Stimulated activated CD4-positive, alpha-beta T cell treated with anti-CD3 and anti-CD28 coated beads, Interleukin-1b, Interleukin-23, amount 100 ng/mL, for 48 hours (primary cell): ENCODE measurements at places on chromosomes 11 and 22.

GRCh38 chr11:47768101-47768612 is 1.0 kb upstream of the FNBP4 start:
- peak; percentile 27 for DNase-seq

DNA sequence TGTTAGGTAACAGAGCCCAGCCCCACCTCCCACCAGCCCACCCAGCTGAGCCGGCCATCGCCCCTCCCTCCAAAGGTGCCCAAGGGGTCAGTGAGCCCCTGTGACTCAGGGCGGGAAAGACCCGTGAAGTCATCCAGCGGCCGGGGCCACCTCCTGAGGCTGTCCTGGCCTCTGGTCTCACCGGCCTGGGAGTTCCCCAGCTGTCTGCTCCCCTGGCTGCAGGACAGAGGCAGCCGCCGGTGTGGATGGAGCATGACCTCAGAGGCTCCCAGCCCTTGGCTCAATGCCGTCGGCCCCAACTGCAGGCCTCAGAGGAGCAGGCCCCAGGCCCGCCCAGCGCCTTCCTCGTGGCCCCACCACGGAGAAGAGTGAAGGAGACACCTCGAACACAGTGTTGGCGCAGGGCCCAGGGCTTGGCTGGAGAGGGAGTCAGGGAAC is 28.7 kb downstream of the RPL3 start:
- DNase-seq: no peak

DNA sequence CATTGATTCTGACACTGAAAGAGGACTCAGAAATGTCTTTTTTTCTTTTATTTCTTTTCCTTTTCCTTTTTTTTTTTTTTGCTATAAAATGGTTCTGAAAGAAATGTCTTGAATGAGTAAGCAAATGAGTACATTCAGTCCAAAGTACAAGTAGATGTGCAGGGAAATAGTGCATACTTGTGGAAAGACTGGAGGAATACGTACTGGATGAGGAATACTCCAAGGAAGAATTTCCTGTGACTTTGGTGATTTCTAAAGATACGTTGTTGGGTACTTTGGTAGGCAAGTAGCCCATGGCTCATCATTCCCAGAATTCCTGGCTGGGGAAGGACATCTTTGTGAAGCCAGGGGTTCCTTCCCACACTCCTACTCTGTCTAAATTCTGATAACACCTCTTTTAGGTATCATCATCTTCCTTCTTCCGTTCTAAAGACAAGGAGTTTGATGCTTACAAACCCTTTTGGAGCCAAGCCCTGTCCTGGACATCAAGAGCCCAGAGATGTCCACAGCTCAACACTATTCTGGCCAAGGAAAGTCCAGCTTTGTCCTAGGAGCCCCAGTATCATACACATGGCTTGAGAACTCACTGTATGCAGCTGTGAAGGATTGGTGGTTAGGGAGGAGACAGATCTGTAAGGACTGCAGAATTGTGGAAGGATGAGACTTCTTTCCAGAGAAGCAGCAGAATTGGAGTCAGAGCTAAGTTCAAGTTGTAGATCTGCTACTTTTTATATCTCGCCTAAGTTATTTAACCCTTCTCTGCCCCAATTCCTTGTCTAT is 4.8 kb upstream of the NUP98 start:
- DNase-seq: no peak

- DNase-seq: no peak
These were observed 1.2 kb downstream of the DPAGT1 start for GRCh38 chr11:119100246-119100970.

DNA sequence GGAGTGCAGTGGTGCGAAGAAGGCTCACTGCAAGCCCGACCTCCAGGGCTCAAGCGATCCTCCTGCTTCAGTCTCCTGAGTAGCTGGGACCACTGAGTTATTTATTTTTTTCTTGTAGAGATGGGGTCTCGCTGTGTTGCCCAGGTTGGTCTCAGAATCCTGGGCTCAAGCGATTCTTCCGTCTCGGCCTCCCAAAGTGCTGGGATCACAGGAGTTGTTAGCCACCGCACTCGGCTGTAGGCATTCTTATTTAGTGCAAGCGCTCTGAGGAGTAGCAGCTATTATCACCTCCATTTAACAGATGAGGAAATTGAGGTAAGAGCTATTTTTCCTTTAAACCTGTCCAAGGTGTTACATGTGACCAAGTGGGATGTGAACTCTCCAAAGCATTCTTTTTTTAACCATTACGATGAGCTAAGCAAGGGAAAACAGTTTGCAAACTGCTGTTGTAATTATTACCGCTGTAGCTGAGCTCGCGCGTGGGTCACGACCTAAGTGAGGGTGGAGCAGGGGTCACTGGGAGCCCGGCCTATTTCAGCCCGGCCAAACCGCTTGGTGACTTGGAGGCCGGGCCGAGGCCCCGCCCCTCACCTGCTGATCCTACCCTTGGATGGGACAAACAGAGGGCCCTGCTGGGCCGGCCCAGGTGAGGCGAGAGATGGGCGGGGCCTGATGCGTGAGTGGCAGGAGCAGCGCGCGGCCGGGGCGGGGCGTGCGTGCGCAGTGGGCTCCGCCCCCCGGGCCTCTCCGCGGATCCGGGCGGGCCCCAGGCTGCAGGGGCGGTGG is 449 bp upstream of the KREMEN1 start:
- peak; percentile 83 for DNase-seq

GRCh38 chr11:57223601-57224000 is 13.4 kb downstream of the APLNR start:
- DNase-seq: no peak

GRCh38 chr11:95716266-95716665 is 73.3 kb downstream of the FAM76B start:
- no peak for DNase-seq

GRCh38 chr11:111329306-111330204 is 31.2 kb downstream of the POU2AF3 start:
- no peak for DNase-seq

GRCh38 chr11:105229761-105230160 is 90.2 kb upstream of the CARD18 start:
- DNase-seq: no peak

- no peak for DNase-seq
These were observed 34.8 kb upstream of the SHISAL1 start for GRCh38 chr22:44347549-44347948.

GRCh38 chr22:44147008-44147645 is 33.6 kb upstream of the PARVG start:
- DNase-seq: no peak

GRCh38 chr11:61976813-61977475 is 9.5 kb upstream of the FTH1 start:
- DNase-seq: no peak

DNA sequence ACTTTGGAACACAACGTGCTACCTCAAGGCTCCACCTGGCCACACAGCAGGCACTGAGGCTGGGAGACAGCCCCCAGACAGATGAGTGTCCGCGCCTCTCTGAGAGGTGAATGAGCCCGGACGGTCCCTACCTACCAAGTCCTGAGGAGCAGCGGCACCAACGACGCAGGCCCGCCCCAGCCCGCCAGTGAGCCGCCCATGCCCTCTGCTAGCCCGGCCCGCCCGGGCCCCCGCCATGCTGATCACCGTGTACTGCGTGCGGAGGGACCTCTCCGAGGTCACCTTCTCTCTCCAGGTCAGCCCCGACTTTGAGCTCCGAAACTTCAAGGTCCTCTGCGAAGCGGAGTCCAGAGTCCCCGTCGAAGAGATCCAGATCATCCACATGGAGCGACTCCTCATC is at the start of gene DDI1:
TSS of gene DDI1 (plus strand) at position 53 of the 400 bp plus-strand sequence. CDS start at position 236, 183 bp downstream.
- no peak for DNase-seq

DNA sequence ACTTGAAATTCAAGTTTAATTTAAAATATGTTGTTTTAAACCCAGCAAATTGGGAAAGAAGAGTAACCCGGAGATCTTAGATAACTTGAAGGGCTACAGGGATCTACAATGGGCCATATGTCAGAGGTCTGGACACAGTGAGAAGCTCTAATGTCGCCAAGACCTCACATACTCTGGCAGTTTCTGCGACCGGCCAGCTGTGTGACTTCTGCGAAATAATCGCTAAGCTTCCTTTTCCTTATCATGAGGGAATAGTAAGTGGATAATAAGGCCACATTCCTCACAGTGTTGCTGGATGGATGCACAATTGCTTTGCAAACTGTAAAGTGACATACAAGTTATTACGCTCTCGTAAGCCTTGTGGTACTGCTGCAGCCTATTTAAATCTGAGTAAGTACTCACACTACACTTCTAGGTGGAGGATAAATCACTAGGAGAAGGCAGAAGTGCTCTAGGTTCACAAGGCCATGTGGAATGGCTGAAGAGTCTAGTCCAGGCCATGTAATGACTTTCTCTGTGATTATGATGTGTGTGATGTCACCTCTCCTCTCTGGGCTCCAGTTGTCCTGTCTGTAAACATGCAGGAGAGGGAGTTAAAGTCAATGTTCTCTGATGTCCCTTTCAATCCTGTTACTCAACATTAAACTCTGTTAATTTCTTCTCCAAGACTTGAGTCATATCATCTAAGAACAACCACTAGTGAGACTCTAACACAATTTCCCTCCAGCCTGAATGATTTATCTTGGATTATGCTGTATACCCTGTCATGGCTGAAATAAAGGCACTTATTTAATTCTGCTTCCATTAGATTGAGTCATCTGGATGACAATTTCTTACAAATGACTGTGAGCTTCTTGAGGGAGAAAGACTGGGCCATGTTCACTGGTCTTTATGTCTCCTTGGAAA is 192.6 kb upstream of the NARS2 start:
- DNase-seq: no peak

GRCh38 chr11:68012843-68013610 is 2.9 kb downstream of the ALDH3B1 start:
- DNase-seq: no peak

DNA sequence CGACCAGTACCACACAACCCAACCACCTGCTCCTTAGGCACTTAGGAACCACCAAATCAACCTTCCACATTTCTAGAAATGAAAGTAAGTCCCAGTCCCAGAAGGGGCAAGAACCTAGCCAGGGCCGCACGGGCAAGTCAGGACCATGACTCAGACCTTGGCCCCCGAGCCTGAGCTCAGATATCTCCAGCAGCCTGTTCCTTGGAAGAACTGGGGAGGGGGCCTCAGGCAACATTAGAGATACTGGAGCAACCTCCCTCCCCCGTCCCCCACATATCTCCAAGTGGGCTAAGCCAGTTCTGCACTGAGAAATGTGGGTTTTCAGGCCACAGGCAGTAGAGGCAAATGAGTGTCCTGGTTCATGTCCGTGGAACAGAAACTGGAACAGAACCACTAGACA is 7.7 kb downstream of the ARAP1 start:
- no peak for DNase-seq

DNA sequence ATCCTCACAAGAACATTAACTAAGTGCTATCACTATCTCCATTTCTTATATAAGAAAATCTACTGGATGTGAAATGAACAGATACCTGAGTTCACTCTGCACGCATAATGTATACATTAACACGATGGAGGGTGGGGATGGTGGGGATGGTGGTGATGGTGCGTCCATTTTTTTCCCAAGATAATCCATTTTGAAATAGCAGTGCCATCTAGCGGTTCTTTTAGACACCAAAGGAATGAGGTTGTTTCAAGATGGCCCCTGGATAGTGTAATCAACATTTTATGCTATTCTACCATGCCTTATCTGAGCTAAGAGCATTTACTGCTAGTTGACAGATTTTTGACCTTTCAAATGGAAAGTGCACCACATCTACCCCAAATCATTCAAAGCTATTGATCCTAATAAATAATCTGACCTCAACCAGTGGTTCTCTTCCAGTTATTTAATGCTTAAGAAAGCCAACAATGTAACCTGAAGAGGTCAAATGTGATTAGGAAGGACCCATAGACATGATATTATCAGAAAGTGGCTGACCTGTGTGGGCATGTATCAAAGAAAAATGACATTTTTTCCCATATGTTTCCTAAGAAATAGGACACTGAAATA is 714.7 kb upstream of the TENM4 start:
- no peak for DNase-seq

DNA sequence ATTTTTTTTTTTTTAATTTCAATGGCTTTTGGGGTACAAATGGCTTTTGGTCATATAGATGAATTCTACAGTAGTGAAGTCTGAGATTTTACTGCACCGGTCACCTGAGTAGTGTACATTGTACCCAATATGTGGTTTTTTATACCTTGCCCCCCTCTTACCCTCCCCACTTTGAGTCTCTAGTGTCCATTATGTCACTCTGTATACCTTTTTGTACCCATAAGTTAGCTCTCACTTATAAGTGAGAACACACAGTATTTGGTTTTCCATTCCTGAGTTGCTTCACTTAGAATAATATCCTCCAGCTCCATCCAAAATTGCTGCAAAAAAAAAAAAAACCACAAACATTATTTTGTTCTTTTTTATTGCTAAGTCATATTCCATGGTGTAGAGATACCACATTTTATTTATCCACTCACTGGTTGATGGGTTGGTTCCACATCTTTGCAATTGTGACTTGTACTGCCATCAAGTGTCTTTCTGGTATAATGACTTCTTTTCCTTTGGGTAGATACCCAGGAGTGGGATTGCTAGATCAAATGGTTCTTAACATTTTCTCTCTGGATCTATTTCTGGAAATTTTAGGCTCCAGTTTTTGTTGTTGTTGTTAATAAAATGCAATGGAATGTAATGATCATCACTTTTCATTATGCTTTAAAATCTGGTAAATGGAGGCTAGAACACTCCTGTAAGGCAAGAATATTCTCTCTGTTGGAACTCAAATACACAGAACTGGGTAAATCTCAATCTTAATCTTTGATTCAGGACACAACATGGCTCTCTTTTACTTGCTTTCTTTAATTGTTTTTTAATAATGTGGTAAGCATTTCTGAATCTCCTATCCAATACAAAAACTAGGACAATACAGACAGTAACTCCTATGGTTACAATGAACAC is 10.3 kb downstream of the NEAT1 start:
- DNase-seq: no peak

DNA sequence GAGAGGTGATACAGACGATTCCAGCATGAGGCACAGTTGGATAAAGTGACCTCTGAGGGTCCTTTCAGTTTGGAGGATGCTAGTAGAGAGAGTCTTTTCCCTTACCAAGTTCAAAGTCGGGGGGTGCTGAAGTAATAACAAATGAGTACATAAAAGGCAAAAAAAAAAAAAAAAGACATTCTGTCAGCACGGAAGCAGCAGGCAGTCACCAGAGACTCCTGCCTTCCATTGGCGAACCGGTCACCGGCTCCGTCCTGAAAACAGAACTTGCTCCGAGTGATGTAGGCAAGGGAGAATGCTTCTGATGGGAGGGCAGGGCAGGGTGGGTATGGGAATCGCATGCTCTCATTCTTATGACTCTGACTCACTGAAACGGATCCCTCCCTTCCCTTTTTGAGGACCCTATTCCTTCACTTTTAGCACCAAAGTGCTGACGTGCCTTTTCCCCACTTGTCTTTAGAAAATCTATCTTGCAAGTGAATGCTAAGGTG is 65.9 kb downstream of the PRR5L start:
- DNase-seq: no peak

- no peak for DNase-seq
These were observed 45.4 kb upstream of the SLC22A12 start for GRCh38 chr11:64545619-64546018.

GRCh38 chr22:23400286-23400981 is 179.7 kb downstream of the IGLL1 start:
- DNase-seq: no peak

- no peak for DNase-seq
These were observed 1.1 kb downstream of the NLRP6 start for GRCh38 chr11:279040-279965.

- DNase-seq: no peak
These were observed 7.8 kb upstream of the AP1B1 start for GRCh38 chr22:29396126-29396525.

- DNase-seq: no peak
These were observed 14.1 kb downstream of the CXCR5 start for GRCh38 chr11:118897721-118898310.

- peak; percentile 41 for DNase-seq
These were observed at the start of gene RASD2 for GRCh38 chr22:35540595-35541253. TSS of gene RASD2 (plus strand) at chr22:35540831. CDS start at chr22:35546810, 5,979 bp downstream.
